IMR-90 (cell line): ENCODE measurements at places on chromosomes 1 and 21.

- DNase-seq, result peak; percentile 52
Measured at GRCh38 chr1:59290193-59290949, 6.5 kb upstream of the FGGY start.

GRCh38 chr21:43317959-43318358 lies 109.0 kb downstream of the SIK1 start:
- no peak for DNase-seq

DNA sequence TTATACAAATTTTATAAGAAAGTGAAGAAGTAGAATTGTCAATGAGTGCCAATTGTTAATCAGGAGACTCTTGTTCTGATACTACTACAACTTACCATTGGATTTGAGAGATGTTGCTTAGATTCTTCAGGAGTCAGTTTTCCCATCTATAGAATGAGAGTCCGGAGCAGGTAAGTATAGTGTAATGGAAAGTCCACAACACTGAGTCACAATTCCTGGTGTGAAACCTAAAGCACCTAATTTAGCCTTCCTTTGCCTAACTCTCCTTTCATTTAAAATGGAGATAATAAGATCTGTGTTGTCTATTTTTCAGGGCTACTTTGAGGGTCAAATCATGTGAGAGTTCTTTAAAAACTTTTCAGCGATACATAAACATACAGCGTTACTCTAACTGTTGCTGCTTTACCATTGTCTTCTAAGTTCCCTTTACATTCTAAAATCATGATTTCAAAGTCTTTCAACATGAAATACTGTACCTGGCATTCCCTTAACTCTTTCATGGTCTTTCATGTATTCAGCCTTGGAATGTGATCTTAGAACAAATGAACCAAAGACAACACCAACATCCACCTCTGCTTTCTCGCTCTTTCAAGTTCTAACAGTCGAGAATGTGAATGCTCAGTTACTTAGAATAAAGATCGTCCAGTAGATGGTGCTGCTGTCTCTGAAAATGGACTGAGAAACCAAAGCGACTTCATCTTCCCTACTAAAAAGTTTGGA lies 90.9 kb downstream of the SLC30A10 start:
- peak; percentile 54 for DNase-seq

GRCh38 chr1:30753660-30754123 lies 3.9 kb downstream of the LAPTM5 start:
- DNase-seq, result no peak

GRCh38 chr1:204927673-204928641 lies 57.3 kb downstream of the NFASC start:
- no peak for DNase-seq

DNA sequence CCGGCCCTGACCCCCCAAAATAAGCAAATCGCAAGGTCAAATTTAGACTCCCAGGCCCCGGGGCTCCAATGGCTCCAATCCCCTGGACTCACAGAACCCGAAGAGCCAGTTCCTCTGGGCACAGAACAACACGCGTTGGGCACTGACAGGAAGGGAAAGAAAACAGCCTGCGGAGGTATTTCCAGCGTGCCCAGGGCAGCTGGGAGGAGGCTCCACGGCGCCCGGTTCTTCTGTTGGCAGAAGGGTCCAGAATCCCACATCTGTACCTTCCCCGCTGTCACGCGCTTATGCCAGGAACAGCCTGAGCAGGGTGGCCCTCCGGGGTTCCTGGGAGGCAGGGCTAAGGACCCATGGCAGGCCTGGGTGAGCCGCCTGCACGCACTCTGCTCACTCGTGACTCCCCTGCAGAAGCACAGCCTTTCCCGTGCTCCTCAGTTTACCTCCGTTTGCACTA lies 85.5 kb downstream of the RIPK4 start:
- DNase-seq, result no peak

- DNase-seq, result no peak
Measured at GRCh38 chr1:186780076-186780475, 48.7 kb upstream of the PLA2G4A start.

DNA sequence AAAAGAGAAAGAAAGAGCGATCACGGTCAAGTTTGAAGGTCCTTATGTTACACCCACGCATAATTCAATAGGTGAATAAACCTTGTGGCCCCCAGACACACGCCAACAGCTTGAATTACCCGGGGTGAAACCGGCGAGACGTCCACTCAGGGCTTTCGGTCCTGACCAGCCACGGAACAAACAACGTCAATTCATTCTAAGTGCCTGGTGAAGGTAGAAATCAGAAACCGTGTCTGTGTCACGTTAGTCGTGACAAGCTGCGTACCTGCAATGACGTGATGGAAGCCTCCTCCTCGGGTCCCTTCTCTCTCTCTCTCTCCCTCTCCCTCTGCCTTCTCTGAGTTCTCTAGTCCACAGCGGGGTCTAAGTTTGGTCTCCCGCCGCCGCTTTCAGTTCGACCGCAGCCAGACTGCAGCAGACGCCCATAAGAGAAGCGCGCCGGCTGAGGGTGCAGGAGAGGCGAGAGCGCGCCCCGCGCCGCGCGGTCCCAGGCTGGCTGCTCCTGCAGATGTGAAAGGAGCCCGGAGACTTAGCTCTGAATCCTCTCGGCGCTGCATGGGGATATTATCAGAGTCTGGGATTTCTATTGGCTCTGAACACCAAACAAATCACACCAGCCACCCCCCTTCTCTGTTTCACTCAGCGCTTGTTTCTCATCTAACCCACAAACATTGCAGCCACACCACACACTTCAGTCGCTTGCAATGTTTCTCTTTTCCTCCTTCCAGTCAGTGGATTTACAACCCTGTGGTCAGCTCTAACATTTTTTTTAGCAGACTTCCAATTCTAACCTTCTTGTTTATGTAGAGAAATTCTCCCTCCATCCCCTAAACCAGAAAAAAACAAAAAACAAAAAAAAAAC lies at the start of gene GREM2:
Gene GREM2 (minus strand): TSS at position 537 of the 862 bp plus-strand sequence. CDS start 118,680 bp downstream, outside the sequence.
- peak; percentile 95 for DNase-seq

- no peak for DNase-seq
Measured at GRCh38 chr1:166383137-166383536, 216.3 kb upstream of the FAM78B start.
